Frontal cortex (tissue), 4 donors: ENCODE measurements at places on chromosomes 6 and 20. TPM values are rescaled to one million over a fixed set of nuclear protein-coding genes. Genes with fewer than 3 reads are reported as not detected.
A peak's percentile ranks its signal among the peaks of the same experiment; 100 is the strongest.

ZC3H12D gene
- total RNA-seq: 0.41 TPM

HEY2 gene
- 1.2 TPM for total RNA-seq

MUC21 gene
- not detected for total RNA-seq

ERVFRD-1 gene
- total RNA-seq: not detected

ZNF292 gene
- 124 TPM for total RNA-seq

GRCh38 chr6:154229786-154230185 is 126.8 kb downstream of the IPCEF1 start:
- no peak for DNase-seq

GRCh38 chr6:140636271-140636907 is 1261.9 kb upstream of the CITED2 start:
- DNase-seq: no peak

- no peak for DNase-seq
These were observed 102.3 kb upstream of the FOXP4 start for GRCh38 chr6:41443616-41444525.

DNA sequence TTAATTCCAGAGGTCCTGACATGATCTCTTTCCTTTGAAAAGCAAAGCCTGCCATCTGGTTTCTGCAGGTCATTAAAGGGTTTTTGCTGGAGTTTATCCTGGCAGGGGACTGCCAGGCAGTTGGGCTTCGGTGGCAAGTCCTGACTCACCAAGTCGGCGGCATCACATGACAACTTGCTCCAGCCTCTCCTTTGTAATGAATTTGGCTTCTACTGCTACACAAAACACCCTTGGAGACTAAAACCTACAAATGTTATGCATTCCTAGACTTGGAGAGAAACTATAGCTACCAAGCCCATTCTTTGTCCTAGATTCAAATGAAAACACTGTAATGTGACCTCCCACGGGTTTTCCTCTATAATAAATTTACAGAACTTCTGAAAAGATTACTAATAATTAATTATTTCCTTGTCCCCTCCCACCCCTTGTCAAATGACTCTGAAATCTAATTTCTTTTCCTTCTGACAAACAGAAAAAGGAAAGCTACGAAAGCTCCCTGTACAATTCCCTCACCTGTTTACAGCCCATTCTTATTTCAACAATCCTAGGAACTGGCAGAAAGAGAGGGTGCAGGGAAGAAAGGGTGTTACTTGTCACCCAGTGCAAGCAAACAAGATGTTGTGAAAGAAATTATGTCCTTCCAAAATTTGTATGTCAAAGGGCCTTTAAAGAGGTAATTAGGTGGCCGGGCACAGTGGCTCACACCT is 62.9 kb downstream of the QRSL1 start:
- peak; percentile 22 for DNase-seq

DNA sequence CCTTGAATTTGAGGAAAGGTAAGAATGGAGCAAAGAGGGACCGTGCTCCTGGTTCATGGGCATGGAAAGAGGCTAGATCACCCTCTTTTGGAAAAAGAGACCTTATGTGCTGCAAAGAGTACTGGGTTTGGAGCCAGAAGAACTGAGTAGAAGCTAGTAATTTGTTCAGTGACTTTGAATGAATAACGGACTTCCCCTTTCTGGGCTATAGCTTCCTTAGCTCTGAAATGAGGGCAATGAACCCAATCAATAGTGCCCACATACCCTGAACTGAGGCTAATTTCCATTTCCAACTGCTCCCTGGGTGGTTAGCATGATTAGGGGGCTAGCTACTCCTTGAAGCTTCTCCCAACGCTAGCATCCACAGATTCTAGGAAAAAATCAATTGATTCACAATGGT is 121.4 kb downstream of the UNC5CL start:
- DNase-seq: no peak

DNA sequence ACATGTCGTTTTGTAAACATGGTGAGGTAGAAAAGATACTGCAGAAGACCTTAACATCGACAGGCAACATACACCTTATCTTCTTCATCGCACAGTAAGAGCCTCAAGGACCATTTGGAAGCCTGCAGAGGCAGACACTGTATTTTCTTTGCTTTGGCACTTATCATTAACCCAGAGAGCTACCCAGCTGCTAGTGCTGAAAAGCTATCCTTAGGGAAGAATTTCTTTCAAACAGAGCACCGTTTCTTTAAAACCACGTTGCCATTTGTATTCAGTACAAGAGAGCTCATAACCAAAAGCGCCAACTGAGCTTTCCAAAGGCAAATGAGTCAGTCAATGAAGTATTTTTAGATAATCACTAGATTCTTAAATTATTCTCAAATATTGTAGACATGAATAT is 306.6 kb downstream of the EPM2A start:
- DNase-seq: no peak

DNA sequence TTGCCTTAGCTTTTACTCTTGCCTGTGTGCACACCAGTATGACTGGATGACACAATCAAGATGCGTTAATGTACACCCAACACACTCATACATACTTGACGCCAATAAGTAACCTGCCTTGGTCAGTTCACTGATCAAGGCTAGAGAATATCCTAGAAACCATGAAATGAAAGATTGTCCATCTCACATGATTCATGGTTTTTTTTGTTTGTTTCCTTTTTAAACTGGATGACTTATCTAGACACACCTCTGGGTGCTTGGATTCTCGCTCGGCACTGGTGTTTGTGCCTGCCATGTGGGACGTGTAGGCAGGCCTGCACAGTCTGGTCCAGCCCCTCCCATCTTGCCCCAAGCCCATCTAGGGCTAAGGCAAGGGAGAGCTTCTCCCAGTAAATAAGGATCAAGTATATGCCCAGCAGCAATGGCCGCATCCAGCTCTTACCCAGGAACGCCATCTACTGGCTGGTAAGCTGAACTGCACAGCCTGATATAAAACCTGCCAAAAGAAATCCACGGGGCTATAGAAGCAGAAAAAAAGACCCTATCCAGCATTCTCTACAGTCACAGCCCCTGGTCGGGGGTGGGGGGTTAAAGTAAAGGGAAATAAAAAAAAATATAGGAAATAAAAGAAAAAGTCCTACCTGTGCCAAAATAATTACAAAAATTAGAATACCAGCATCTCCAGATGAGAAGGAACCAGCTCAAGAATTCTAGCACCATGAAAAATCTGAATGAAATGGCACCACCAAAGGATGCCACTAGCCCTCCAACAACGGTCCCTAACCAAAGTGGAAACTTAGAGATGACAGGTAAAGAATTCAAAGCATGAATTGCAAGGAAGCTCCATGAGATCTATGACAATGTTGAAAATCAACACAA is 73.3 kb downstream of the OTOR start:
- no peak for DNase-seq

DNA sequence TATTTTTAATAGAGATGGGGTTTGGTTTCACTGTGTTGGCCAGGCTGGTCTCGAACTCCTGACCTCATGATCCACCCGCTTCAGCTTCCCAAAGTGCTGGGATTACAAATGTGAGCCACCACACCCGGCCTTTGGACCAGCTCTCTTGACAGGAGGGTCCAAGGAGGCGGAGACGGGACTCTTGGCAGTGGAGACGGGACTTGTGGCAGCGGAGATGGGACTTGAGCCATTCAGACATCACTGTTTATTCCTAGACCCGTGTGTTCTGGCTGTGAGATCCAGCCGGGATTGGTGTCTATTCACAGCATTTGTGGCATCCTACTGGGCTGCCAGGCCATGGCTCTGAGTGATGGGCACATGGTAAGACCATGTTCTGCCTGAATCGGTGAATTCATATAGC is 25.6 kb downstream of the PRPF6 start:
- DNase-seq: no peak

- no peak for DNase-seq
These were observed 616 bp downstream of the CHMP4B start for GRCh38 chr20:33811776-33812151.

DNA sequence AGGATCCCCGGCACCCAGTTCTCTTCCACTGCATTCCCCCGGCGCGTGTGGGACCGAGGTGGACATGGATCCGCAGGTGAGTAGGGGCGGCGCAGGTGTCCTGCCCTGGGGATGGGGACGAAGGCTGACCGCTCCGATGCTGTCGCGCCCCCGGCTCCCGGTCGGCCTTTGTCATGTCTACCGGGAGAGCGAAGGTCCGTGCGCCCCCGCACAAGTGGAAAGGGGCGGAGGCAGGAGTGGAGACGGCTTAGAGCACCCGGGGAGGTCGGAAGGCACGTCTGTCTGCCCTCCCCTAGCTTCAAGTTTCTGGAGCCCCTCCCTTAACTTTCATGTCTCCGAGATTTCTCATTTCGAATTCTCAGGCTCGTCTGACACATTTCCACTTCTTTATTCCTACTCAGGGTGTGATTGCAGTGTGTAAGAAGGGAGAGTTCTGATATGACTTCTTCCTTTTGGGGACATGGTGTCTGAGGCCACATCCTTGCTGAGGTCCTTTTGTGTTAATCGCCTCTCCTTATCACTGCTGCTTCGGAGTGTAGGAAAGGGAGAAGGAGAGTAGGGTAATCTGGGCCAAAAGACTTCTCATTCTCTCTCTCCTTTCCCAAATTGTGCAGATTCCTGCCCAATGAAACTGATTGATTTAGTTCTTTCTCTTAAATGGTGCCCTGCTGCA is 435 bp downstream of the KIFC1 start:
- DNase-seq: no peak

GRCh38 chr20:38620441-38620840 is 18.8 kb downstream of the ARHGAP40 start:
- DNase-seq: no peak

- no peak for DNase-seq
These were observed 132.1 kb upstream of the FOXQ1 start for GRCh38 chr6:1179571-1180459.

GRCh38 chr6:52143551-52143950 is 42.6 kb upstream of the IL17A start:
- DNase-seq: no peak
